ENCODE measurements at places on chromosomes 3 and 15. TPM values are rescaled to one million over a fixed set of nuclear protein-coding genes. Genes with fewer than 3 reads are reported as not detected.

The FRMD4B gene
- 41.4 TPM for total RNA-seq

The RNU5B-1 gene
- not detected for total RNA-seq

The ZIC4 gene
- not detected for total RNA-seq

The LARP6 gene
- not detected for total RNA-seq

The TPRG1 gene
- total RNA-seq: 19.1 TPM

The CHDH gene
- 0.23 TPM for total RNA-seq

The RASGRP1 gene
- total RNA-seq: 64.2 TPM

The GRAMD2A gene
- not detected for total RNA-seq

The SLC25A26 gene
- total RNA-seq: 25.9 TPM

The MYO9A gene
- 18.8 TPM for total RNA-seq

The ARGFX gene
- total RNA-seq: not detected

The MBD4 gene
- 46.1 TPM for total RNA-seq

The ZNF717 gene
- total RNA-seq: 9.1 TPM

The SLC22A13 gene
- total RNA-seq: 0.36 TPM

The C15orf40 gene
- total RNA-seq: 30.5 TPM
